ENCODE measurements at places on chromosomes 16 and 17. TPM values are rescaled to one million over a fixed set of nuclear protein-coding genes. Genes with fewer than 3 reads are reported as not detected.

Gene GLIS2
- 6.2 TPM for total RNA-seq

Gene EMC6
- total RNA-seq: 14.1 TPM

Gene ROGDI
- total RNA-seq: 12.1 TPM

Gene EARS2
- 47.1 TPM for total RNA-seq

Gene TBC1D3C
- not detected for total RNA-seq

Gene NPIPA8
- total RNA-seq: 42.0 TPM

Gene ATP2A3
- total RNA-seq: 6.9 TPM

Gene PRR11
- total RNA-seq: 1.4 TPM

Gene LGALS9
- total RNA-seq: 10.1 TPM

Gene ITGAD
- total RNA-seq: not detected

Gene CPHXL2
- total RNA-seq: not detected

Gene PARD6A
- 2.6 TPM for total RNA-seq

Gene DOC2B
- total RNA-seq: 6.7 TPM

Gene PRSS36
- total RNA-seq: 1.4 TPM

Gene ZSCAN10
- not detected for total RNA-seq

Gene SLC5A11
- total RNA-seq: not detected

Gene MPV17L
- 15.9 TPM for total RNA-seq

Gene TBC1D3I
- total RNA-seq: not detected

Gene TNRC6C
- 9.1 TPM for total RNA-seq

Gene KRT39
- not detected for total RNA-seq

Gene KRTAP17-1
- total RNA-seq: not detected

Gene CLEC18C
- 0.81 TPM for total RNA-seq

Gene PYY
- not detected for total RNA-seq

Gene PRSS8
- total RNA-seq: 42.1 TPM

Gene TPSD1
- total RNA-seq: 0.33 TPM
